GM23338 (cell line): ENCODE measurements at places on chromosomes 6 and 20.

- DNase-seq, result no peak
These were observed 51.6 kb upstream of the FAM83D start for GRCh38 chr20:38874460-38875174.

- DNase-seq, result no peak
These were observed 146.5 kb downstream of the ZDHHC14 start for GRCh38 chr6:157527471-157527907.

DNA sequence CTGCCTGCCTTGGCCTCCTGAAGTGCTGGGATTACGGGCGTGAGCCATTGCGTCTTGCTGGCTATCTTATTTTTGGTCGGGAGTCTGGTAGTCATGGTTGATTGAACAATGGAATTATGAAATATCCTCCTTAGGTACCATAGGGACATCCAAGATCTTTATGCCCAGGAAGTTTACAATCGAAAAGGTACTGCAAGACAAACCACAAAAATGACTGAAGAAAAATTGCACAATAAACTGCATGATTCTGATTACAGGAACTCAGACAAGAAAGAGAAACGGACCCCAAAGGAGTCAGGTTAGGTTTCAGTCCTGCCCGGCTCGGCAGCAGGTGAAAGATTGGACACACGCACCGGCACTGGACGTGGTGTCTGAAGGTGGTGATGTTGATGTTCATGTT is 5.3 kb downstream of the SLC26A8 start:
- no peak for DNase-seq

- DNase-seq, result no peak
These were observed 270.3 kb downstream of the LAMA2 start for GRCh38 chr6:129153257-129153656.

DNA sequence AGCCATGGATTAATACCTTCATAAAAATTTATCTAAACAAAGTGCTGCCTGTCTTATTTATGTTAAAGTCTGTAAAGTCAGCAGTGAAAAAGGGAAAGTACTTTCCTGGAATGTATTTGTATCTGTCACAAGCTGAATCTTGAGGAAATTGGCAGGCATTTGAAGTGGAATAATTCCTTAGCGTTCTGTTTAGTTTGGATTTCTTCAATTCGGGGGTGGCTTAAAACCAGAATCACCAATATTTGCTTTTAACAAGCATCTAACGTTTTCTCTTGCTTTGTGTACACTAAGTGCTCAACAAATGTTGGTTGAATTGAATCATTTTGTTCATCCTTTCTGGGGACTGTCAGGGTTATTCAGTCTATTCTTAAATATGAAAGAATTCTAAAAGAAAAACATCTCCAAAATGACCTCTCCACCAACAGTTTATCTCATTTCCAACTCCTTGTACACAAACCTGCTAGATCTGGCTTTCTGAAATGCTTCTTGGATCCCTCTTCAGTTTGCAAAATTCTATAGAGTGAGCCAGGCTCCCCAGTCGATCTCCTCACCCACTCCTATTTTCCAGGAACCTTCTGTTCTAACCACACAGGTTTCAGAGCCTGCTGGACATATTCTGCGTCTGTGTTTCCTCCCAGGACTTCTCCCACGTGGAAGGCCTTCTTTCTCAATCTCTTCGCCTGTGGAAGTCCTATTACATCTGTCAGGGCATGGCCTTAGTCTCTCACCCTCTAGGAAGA is 2.0 kb upstream of the NPEPL1 start:
- no peak for DNase-seq

DNA sequence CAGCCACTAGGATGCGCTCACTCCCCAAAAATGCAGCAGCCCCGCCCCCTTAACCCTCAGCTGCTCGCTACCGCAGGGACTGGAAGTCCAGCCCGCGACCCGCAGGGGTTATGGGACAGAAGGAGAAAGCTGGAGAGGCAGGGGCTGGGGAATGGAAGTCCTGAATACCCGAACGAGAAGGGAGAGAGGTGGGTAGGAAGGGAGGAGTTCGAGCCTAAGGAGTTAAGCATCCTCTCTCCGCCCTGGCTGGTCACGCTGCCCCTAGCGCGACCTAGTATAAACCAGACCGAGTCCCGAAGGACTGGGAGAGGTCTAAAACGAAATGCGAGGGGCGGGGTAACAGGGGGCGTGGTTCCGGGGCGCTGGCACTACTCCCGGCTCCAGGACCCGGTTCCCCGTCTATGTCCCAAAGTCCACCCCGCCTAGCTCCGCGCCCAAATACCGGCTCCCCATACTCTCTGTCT is 448 bp upstream of the DDAH2 start:
- DNase-seq, result peak; percentile 98

- DNase-seq, result no peak
These were observed 132.3 kb downstream of the CEP57L1 start for GRCh38 chr6:109227646-109228045.

GRCh38 chr6:165456286-165456685 is 146.9 kb upstream of the C6orf118 start:
- DNase-seq, result no peak

DNA sequence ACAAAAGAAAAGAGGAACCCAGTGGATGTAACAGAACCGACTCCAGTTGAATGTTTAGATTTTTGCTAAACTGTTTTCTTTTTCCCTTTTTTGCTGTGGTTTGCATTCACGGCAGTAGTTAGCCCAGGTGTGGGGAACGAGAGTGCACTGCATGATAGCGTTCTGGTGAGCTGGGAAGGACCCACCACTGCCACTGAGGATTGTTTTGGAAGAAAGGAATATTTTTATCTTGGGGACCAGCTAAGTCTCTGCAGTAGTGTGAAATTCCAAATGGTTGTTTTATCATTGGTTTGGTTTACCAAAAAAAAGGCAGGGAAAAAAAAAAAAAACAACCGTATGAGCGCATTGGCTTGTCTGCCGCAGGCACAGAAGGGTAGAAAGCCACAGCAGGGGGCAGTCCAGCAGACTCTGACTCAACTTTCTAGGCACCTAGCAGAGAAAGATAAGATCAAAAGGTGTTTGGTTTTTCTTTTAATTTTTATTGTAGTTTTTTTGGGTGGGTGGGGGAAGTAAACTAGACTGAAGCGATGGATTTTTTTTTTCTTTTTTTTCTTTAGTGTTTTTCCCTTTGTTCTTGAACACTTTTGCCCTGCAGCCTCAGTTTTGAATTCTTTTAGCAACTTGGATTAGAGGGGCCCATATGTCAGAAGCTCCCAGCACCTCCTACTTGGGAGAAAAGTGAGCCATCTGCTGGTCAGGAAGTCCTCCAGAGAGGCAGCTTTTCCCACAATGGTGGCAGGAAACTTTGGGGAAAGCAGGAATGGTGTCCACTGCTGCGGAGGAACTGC is 13.5 kb upstream of the RAB5IF start:
- DNase-seq, result peak; percentile 76

DNA sequence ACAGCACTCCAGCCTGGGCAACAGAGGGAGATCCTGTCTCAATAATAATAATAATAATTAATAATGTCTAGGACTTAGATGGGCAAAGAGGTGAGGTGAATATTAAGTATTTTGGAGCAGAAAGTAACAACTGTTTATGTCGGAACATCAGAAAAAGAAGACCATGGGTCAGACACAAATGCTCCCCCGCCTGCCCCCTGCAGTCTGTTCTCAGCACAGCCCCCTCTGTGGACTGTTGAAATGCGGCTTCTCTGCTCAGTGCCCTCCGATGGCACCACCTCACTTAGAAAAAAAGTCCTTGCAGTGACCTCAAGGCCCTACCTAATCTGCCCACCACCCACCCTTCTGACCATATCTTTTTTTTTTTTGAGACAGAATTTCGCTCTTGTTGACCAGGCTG is 5.2 kb upstream of the ETV7 start:
- DNase-seq, result peak; percentile 50

- no peak for DNase-seq
These were observed 106.8 kb upstream of the HS3ST5 start for GRCh38 chr6:114449659-114450058.

DNA sequence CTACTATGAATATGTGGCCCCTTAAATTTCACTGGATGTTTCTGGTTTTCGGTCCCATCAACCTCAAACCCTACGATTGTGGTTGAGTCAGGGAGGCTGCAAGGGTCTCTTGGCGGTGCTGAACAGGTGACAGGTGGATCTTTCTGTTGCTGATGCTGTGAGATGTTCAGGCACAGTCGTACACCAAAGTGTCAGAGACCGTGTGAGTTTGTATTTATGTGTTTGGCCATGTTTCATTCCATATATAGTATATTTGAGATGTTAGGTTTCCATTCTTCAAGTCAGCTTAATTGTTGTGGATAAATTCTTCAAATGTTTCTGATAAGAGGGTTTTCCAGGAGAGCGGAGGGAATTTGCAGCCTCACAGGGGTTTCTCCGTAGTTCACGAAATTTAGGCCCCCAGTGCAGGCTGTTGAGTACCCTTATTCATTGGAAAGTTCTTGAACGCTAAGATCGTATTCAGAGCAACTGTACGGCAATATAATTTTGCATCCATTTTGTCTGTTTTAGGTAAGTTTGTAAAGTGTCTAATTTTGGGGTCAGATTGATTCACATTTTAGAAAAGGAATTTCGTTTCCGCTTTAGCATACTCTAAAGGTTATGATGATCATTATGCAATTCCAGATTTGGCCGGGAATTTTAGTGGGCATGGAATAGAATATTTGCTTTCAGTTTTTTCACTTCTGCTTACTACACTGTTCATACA is 1.2 kb downstream of the TAB2 start:
- DNase-seq, result peak; percentile 37

DNA sequence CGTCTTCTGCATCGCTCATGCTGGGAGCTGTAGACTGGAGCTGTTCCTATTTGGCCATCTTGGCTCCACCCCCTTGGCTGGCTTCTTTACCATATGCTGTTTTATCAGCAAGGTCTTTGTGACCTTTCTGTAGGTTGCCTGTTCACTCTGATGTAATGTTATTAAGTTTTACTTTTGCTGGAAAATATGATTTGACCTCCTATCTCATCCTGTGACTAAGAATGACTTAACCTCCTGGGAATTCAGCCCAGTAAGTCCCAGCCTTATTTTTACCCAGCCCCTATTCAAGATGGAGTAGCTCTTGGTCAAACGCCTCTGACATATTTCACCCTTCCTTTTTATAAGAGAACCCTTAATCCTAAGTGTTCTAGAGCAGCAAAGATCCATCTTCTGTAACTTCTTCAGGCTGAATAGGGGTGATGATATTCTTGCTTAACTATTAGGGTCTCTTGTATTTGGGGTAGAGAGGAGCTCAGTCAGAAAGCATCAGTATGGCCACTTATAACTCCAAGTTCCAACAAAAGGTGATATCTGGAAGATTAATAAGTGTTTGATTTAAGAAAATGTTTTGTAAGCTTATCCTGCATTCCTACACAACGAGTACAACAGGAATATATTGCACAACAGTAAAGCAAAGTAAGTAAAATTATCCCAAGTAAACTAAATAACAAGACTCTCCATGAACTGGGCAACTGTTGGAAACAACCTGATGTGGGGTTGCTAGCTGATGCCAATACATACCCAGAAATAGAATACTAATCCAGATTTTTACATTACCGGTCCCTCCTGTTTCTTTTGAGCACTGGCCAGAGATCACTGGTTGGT is 23.1 kb upstream of the HMGN3 start:
- DNase-seq, result no peak

DNA sequence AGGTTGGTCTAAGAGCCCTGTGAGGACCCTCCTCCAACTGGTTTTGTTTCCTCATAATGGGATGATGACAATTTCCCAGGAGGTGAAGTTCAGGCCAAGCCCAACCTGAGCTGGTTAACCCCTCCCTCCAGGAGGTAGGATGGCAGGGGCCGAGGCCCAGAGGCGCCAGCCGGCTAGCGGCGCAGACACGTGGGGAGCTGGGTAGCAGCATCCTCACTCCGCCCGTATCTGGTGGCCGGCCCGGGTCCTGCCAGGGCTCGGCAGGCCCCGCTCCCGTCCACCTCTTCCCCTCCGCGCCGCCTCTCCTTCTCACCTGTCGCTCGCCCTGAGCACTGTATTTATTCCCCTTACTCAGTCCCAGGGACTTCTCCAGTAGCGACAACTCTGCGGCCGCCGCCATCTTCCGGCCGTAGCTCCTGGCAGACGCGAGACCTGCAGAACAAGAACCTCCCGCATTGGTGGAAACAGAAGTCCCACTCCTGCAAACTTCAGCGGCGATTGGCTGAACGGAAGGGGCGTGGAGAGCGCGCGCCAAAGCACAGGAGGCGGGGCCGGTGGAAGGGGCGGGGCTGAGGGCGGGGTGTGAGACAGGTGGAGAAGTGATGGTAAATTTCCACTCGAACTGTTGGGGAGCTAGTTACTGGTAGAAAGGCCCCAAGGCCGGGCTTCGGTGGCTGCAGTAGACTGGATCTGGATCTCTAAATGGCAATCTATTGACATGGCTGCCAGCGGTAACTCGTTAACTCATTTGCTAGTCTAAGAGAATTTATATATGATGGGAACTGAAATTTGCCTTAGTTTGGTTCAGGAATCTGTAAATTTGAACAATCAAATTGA is at the start of gene EEF1E1:
EEF1E1 (minus strand) TSS at position 427 of the 837 bp plus-strand sequence; CDS start at position 400, 27 bp downstream.
- peak; percentile 98 for DNase-seq

GRCh38 chr20:51439160-51439689 is 103.3 kb downstream of the NFATC2 start:
- no peak for DNase-seq

GRCh38 chr20:13009682-13010406 is 1.1 kb downstream of the SPTLC3 start:
- DNase-seq, result no peak
